Stimulated activated CD8-positive, alpha-beta memory T cell treated with anti-CD3 and anti-CD28 coated beads, Interleukin-4, amount 100 ng/mL, for 24 hours (primary cell): ENCODE measurements at places on chromosomes 12 and 14.

GRCh38 chr14:80278293-80279023 lies 67.2 kb upstream of the DIO2 start:
- DNase-seq: no peak

- no peak for DNase-seq
Observed at GRCh38 chr12:72468505-72468904, 196.3 kb downstream of the TRHDE start.

DNA sequence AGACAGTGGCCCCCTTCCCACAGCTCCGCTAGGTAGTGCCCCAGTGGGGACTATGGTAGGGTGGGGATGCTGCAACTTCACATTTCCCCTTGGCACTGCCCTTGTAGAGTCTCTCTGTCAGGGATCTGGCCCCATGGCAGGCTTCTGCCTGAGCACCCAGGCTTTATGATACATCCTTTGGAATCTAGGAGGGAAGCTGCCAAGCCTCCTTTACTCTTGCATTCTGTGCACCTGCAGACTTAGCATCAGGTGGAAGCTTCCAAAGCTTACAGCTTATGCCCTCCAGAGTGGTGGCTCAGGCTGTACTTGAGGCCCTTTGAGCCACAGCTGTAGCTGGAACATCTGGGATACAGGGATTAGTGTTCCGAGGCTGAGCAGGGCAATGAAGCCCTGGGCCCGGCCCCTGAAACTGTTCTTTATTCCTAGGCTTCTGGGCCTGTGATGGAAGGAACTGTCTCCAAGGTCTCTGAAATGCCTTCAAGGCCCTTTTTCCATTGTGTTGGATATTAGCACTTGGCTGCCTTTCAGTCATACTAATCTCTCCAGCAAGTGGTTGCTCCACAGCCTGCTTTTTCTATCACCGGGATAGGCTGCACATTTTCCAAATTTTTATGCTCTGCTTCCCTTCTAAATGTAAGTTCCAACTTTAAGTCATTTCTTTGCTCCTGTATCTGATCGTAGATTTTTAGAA lies 22.2 kb upstream of the OR6J1 start:
- DNase-seq: no peak

DNA sequence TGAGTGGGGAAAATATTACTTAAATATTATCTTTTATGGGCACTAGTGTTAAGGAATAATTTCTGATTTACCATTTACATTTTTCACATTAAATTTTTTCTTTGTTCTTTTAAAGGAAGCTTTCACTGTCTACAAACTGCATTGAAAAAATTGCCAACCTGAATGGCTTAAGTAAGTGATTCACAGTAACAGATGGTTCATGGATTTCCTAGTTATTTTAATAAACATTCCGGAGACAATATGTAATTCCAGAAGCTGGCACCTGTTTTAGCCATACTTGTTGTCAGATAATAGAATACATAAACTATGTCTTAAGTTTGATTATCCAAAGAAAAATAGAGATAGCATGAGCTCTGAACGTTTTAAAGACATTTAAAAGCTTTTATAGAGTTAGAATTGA lies 17.1 kb downstream of the DNAL1 start:
- no peak for DNase-seq

DNA sequence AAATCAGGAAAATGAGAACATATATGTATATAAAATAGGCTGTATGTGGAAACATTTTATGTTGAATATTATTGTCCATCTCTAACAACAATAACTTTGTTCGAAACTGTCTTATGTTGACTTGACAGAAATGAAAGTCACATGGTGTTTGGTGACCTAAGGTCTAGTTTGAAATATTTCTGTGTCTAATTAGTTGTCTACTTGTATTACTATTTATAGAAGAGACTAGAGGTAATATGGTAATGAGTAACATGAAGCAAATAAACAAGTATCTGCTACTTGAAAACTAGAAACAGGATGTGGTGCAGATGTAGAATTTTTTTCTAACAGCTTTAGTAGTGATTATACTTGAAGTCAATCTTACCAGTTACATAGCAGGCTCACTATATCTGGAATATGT lies 3.9 kb downstream of the GPHN start:
- no peak for DNase-seq

DNA sequence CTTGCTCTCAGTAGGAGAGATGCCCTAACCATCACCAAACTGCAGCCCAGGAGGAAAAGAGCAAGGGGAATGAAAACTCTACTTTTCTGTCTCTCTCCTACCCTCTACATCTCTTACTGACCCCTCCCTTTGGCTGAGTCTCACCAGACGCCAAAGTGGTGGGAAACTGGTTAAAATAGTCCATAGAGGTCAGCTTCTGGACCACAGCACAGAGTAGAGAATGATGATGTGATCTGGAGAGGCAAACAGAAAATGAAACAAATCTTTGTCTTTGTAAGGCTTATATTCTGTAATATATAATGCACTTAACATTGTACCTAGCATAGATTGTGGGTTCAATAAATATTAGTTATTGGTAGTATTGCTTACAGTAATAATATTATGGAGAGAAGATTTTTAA lies 81.0 kb upstream of the GARIN2 start:
- no peak for DNase-seq

GRCh38 chr12:79782172-79782900 lies 91.6 kb upstream of the PAWR start:
- DNase-seq: no peak

DNA sequence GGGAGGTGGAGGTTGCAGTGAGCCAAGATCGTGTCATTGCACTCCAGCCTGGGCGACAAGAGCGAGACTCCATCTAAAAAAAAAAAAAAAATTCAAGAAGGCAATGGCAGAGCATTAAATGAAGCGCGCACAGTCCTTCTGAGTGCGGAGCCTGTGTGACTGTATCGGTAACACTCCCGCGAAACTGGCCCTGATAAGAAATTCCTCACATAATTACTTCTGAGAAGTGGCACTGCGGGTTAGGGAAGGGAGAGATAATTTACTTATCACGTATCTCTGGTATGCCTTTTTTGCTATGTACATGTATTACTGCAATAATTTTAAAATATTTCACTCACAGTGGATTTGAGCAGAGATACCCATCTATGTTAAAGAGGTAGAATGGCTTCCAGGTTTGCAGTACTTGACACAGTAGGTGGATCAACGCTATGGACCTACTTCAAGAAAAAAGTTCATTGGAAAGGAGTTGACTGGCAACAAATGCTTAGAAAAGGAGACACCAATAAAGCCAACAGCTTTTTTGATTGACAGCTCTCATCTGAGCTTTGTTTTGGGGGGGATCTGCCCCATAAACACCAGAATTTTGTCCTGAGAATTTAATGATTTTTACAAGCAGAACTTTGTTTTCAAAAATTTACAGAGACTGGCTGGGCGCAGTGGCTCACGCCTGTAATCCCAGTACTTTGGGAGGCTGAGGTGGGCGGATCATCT lies 29.2 kb upstream of the SPTLC2 start:
- DNase-seq: no peak

DNA sequence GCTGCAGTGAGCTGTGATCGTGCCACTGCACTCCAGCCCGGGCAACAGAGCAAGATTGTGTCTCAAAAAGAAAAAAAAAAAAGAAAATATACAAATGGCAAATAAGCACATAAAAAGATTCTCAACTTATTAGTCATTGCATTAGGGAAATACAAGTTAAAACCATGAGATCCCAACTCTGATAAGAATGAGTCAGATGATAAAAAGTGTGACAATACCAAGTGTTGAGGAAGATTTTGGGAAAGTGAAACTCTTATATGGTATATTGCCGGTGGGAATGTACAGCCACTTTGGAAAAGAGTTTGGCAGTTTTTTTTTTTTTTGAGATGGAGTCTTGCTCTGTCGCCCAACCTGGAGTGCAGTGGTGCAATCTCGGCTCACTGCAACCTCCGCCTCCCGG lies 7.6 kb upstream of the PRPF40B start:
- DNase-seq: no peak

DNA sequence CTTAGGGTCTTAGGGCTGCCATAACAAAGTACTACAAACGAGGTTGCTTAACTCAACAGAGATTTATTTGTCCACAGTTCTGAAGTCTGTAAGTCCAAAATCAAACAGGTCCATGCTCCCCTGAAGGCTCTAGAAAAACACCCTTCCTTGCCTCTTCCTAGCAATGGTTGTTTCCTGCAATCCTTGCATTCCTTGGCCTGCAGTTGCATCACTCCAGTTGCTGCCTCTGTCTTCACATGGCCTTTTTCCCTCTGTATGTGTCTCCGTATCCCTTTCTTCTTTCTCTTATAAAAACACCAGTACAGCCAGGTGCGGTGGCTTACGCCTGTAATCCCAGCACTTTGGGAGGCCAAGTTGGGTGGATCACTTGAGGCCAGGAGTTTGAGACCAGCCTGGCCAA lies 17.4 kb downstream of the KCNMB4 start:
- no peak for DNase-seq

- no peak for DNase-seq
Observed at GRCh38 chr12:104510873-104511440, 54.2 kb downstream of the CHST11 start.

- no peak for DNase-seq
Observed at GRCh38 chr12:1457901-1458300, 136.5 kb downstream of the FBXL14 start.

GRCh38 chr12:103401421-103401820 lies 94.3 kb downstream of the C12orf42 start:
- no peak for DNase-seq

GRCh38 chr14:42488965-42489364 lies 882.3 kb downstream of the LRFN5 start:
- DNase-seq: no peak

DNA sequence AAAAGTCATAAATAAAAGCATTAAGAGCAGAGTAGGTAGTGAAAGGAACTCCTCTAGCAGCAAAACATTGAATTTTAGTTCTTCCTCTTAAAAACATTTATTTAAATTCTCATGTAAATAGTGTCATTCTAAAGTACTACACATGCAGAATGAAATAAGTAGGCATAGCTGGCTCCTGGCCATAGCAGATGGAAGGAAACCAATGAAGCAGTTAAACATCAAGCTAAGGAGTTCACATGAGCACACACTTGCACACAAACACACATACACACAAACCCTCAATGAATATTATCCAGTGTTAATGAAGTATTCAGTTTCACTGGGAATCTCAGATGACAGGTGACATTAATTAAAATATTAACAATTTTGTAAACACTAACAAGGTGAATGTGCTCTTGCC lies 69.3 kb downstream of the SLC35F4 start:
- DNase-seq: no peak

GRCh38 chr14:96953087-96953874 lies 156.1 kb downstream of the VRK1 start:
- DNase-seq: no peak

DNA sequence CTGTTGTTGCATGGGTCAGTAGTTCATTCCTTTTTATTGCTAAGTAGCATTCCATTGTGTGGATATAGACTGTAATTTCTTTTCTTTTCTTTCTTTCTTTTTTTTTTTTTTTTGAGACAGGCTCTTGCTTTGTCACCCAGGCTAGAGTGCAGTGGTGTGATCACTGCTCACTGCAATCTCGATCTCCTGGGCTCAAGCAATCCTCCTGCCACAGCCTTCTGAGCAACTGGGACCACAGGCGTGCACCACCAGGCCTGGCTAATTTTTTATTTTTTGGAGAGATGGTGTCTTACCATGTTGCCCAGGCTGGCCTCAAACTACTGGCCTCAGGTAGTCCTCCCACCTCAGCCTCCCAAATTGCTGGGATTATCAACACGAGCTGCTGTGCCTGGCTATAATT lies 5.2 kb downstream of the ATP6V0A2 start:
- DNase-seq: no peak

- no peak for DNase-seq
Observed at GRCh38 chr14:88463318-88463717, 77.9 kb downstream of the SPATA7 start.

- no peak for DNase-seq
Observed at GRCh38 chr14:89792489-89793366, 161.8 kb downstream of the EFCAB11 start.

GRCh38 chr14:63901434-63902085 lies 48.8 kb downstream of the SYNE2 start:
- DNase-seq: no peak

DNA sequence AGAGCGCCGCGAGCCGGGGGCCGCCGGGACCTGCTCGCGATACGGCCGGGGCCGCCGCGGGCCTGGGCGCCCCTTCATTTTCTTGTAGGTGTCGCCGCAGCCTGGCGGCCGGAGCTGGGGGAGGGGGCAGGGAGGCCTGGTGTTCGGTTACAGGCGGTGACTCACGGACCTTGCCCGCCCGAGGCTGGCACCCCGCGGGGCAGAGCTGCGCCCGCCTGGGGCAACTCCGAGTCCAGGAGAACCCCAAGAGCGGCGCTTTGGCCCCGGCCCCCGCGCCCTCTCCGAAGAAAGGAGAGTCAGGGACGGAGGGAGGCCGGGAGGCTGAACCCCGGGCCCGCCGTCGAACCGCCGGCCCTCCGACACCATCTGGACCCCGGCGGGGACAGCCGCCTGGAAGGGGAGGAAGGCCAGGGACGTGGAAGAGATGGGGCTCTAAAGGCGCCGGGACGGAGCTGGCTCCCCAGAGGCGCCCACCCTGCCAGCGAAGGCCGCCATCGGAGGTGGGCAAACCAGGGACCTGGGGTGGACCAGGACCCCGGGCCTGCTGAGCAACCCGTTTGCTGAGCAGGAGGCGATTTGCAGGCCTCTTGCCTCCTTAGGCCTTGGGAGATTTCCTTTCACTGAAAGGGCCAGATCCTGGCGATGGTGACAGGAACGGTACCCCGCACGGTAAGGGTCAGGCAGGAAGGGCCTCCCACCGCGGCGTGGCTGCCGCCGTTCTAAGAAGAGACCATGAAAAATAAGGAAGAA lies 843 bp upstream of the NUAK1 start:
- DNase-seq: peak; percentile 15

- no peak for DNase-seq
Observed at GRCh38 chr14:45970621-45971020, 681.0 kb downstream of the RPL10L start.

- no peak for DNase-seq
Observed at GRCh38 chr12:115934046-115934445, 343.4 kb downstream of the MED13L start.

GRCh38 chr12:109632342-109632741 lies 58.7 kb downstream of the MVK start:
- no peak for DNase-seq

DNA sequence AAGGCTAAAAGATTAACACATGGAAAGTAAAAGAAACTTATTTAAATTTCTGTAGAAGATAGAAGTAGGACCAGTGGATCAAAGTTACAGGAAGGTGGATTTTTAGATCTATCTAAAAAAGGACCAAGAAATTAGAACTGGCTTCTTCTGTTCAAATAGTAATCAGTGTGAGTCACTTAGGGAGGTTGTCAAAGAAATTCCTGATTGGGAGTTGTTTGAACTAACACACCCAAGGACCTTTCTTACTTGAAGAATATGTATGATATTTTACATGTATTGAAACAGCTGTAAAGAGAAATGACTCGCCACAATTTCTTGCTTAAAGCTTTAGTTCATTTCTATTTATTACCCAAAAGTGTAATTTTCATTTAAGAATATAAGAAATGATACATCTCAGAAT lies 256.9 kb downstream of the RAD51B start:
- no peak for DNase-seq

- DNase-seq: no peak
Observed at GRCh38 chr12:131831635-131832041, 3.4 kb downstream of the MMP17 start.

DNA sequence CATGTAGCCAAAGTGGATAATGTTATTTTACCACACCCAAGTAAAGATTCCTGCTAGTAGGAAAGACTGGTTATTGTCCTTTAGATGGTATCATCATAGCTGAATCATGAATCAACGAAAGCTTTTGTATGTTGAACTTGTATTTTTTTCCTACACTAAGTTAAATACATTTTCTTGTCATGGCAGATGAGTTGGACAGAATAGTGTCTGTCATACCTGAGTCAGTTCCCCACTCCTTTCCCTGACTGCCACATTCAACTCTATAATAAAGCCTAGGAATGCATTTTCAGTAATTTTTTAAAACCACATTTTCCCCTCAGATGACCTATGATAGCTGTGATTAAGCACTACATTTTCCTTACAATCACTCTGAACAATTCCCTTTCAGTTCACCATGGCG lies 9.3 kb upstream of the PTHLH start:
- DNase-seq: no peak
